ENCODE measurements at places on chromosomes 4 and X. TPM values are rescaled to one million over a fixed set of nuclear protein-coding genes. Genes with fewer than 3 reads are reported as not detected.

Gene BEX1
- total RNA-seq = not detected

DNA sequence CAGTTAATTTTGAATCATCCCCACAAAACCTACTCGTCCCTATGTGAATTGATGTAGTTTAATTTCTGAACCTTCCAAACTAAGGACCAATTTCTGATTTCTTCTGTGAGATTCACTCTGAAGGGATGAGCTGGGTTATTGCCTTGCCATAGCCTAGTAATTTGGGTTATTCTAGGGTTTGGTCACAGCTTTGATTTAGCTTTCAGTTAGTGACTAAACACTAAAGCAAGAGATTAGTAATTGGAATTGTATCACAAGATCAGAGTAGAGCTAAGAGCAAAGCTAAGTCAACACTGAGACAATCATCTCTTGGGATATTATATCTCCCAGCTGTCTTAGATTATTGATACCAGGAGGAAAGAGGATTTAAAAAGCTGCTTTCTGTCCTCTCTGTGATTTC, 588.0 kb downstream of the CCSER1 start:
- DNase-seq = no peak

DNA sequence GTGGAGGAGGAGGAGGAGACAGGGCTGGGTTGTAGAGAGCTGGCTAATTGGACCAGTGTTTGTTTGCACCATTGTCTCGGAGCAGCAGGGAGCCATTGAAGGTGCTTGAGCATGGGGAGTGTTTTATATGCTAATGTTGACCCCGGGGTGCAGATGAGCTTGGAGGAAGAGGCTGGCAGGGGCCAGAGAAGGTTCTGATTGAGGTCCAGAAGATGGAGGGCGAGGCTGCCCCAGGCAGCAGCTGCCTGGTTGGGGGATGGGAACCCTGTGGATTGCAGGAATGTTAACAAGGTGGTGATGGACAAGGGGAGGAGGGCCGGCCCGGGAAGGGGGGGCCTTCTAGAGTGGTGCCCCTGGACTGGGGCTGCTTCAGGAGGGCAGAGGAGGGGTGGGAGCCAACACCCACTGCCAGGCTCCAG, 18.0 kb downstream of the DOK7 start:
- no peak for DNase-seq

Gene GPR34
- total RNA-seq = not detected

DNA sequence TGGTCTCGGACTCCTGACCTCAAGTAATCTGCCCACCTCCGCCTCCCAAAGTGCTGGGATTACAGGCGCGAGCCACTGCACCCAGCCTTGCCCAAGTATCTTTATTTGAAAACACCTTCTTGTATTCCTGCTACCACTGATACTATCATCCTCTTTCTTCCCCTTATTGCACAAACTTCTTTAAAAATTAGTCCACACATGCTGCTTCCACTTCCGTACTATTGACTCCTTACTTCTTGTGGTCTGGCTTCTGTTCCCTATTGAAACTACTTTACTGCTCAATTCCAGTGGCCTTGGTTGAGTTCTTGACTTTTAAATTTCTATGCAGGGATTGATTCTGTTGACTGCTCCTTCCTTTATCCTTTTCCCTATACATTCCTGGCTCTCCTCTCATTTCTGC, 38.8 kb downstream of the MTM1 start:
- DNase-seq = no peak

Gene WDR17
- total RNA-seq = not detected

Gene ARHGEF38
- not detected for total RNA-seq

Gene PNMA3
- total RNA-seq = not detected

- no peak for DNase-seq
Observed at GRCh38 chr4:108352664-108353308, 184.1 kb upstream of the LEF1 start.

Gene MAGEB17
- total RNA-seq = not detected

DNA sequence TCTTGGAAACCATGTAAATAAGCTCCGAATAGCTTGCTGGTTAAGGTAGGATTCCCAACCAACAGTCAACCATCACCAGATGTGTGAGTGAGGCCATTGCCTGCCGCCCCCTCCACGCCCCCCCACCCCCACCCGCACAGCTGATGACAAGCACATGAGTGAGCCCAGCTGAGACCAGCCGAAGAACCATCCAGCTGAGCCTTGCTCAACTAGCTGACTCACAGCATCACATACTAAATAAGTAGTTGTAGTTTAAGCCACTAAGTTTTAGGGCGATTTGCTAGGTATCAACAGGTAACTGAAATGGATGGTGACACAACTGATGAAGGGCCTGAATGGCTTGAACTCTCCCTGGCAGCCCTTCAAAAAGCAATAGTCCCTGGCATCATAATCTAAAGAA, 1.6 kb upstream of the CCDC149 start:
- DNase-seq = no peak

DNA sequence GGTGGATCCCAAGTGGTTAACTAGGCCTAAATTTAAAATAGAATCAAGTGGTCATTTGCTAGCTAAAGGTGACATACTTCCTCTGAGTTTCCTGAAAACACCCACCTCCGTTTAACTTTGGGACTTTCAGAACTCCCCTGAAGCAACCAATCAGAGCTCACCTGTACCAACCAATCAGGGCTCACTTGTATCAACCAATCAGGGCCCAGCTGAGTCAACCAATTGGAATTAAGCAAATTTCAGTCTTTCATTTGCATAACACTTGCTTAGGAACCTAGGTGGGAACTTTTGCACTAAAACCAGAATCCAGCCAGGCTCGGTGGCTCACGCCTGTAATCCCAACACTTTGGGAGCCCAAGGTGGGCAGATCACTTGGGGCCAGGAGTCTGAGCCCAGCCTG, 15.9 kb downstream of the GPC4 start:
- no peak for DNase-seq

DNA sequence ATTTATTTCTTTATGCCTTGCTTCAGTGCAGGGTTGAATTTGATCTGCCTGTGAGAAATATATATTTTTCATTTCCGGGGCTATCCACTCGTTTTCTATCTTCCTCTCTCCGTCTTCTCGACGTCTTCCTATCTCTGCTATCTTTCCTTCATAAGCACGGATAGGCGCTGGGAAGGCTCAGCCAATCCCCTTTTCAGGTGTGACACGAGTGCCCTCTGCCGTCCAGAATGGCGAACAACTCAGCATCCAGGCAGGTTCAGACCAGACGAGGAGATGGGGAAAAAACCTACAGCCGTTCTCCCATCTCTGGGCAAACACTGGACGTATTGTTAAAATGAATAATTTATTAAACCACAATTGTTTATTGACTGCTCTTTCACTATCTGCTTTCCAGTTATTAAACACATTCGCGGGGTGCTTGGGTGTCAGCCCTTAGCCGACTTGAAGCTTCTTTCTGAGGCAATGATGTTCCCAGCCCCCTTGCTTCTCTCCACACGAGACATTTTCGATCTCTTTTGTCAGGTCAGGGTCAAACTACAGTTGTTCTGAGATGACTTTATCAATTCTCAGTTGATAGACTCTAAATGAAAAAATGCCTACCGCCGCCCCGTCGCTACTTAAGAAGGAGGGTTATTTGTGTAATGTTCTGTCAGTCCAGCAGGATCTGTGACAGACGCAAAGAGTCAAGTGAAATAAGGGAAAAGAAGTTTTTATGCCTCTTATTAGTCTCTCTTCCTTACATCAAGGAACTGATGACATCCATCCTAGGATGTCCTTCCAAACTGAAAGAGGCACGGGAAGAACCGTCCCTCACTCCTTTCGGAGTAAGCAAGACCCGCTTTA, 96.3 kb upstream of the NOCT start:
- peak; percentile 73 for DNase-seq
